ENCODE measurements at places on chromosomes 2 and 18.

- H3K27ac ChIP-seq = peak overlapping the region; percentile 93
- H3K4me3 ChIP-seq = peak overlapping the region; percentile 22
- DNase-seq = peak; percentile 87
Measured at GRCh38 chr2:41966431-41966893, 81.4 kb upstream of the PKDCC start.

DNA sequence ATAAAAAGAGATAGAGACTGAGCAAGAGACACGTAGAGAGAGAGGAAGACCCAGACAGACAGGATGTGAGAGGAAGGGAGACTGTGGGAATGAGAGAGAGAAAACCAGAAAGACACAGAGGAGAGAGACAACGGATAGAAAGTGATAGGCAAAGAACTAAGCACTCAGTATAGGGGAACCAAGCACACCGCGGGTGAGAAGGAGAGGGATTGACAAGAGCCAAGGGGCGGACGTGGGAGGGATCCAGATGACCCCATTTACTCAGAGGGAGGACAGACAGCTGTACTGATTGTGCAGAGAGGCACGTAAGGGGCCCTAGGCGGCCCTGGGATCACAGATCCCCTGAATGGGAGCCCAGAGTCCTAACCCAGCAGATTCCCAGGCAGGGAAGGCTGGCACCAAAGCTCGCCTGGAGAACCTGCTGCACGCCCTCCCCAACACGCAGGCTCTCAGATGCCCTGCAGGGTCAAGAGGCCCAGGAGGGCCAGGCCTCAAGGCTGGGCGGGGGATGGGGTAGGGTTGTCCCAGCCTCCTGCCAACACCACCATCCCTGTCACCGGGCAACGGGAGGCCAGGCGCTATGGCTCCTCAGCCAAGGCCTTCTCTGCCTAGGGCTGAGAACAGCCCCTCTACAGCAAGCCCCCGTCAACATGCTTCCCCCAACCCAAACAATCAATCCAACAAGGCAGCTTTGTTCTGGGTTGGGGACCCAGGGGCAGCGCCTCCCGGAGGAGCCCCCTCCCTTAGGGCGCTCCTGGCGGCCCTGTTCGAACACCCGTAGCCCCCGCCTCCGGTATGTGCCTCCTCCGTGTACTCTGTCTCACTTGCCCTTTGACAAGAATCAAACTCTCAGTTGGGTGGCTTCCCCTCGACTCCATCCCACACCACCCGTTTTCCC is 579 bp downstream of the LOXL3 start:
- DNase-seq = no peak
- peak overlapping the region; percentile 86 for H3K27ac ChIP-seq
- H3K4me3 ChIP-seq = peak overlapping the region; percentile 82
- peaks cover 7% of the 10 kb centered on the region for H3K4me1 ChIP-seq
- peaks cover 4% of the 10 kb centered on the region for H3K36me3 ChIP-seq

- no peak overlapping the region for H3K27ac ChIP-seq
- H3K36me3 ChIP-seq = no peaks in the 10 kb centered on the region
- H3K4me3 ChIP-seq = no peak overlapping the region
- no peak for DNase-seq
- H3K4me1 ChIP-seq = no peaks in the 10 kb centered on the region
Measured at GRCh38 chr2:88530081-88530480, 77.6 kb upstream of the FOXI3 start.

DNA sequence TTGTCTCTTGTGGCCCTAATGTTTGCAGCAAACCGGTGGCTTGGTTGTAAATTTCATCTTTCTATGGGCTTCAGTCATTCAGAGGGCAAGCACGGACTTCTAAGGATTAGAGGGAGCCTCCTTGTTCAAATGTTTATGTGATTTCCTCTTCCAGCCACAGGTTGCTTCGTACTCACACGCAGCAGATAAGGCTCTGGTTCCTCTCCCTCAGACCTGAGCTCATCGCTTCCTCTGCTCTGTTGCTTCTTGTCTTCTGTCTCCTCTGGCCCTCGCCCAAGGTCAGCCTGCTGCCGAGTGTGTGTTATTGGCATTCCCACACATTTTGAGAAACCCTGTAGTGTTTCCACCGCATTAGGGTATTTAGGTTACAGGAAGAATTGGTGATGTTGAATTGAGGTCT is 44.0 kb downstream of the MYL12B start:
- H3K27ac ChIP-seq = no peak overlapping the region
- H3K4me3 ChIP-seq = no peak overlapping the region
- no peak for DNase-seq
- H3K27me3 ChIP-seq = no peaks in the 10 kb centered on the region

DNA sequence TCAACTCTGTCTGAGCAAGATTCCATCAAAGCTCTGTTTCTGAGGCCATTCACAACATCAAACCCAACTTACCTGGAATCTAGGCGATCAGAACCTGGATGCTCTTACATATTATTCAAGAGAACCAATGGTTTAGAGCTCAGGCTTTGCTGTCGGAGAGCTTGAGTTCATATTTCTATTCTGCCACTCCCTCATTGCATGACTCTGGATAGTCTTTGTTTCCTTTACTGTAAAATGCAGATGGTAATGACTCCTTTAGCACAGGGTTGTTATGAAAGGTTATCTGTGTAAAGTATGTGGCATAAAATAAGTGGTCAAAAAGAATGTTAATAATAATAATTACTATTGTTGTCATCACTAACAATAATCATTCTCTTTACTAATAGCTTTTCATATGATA is 12.6 kb downstream of the RELCH start:
- H3K36me3 ChIP-seq = no peaks in the 10 kb centered on the region
- no peak overlapping the region for H3K27ac ChIP-seq
- no peaks in the 10 kb centered on the region for H3K27me3 ChIP-seq
- H3K4me1 ChIP-seq = peaks cover 11% of the 10 kb centered on the region

Measured in thoracic aorta (tissue), 2 donors.